ENCODE measurements at places on chromosomes 2 and 18.

DNA sequence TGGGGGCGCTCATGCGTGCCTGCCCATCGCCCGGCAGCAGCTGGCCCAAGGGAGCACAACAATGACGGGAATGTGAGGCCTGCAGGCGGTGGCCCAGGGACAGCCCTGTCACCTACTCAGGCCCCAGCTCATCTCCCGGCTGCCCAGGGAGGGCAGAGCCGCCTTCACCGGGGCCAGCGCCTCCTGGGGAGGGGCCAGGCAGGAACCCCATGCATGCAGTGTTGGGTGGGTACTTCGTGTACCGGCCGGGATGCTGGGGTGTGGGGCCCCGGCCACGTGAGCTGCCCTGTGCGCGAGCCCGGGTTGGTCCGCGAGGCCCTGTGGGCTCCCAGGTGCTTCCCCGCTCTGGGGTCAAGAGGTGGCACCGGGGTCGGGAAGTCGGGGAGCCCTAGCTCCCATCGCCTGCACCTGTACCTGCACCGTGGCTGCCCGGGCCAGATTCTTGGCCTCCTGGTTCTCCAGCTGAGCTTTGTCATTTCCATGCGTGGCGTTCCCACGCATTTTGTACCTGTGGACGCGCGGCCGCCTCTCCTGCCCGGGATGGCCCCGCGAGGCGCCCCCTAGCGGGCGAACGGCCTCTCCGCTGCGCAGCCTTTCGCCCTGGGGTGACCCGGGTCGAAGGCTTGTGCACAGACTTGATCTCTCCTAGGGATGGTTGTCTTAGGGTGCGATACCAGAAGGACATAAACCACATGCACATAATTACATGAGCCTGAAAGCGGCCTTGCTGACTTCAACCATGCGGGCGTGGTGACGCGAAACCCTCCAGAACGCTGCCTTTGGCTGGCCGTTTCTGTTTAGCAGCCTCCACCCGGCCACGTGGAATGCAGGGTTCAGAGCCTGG, 950 bp downstream of the KLHL30 start:
- no peak for DNase-seq

GRCh38 chr2:140998577-140998976, 1132.2 kb downstream of the LRP1B start:
- no peak for DNase-seq

GRCh38 chr2:3649581-3649980, 8.4 kb upstream of the ALLC start:
- DNase-seq, result no peak

DNA sequence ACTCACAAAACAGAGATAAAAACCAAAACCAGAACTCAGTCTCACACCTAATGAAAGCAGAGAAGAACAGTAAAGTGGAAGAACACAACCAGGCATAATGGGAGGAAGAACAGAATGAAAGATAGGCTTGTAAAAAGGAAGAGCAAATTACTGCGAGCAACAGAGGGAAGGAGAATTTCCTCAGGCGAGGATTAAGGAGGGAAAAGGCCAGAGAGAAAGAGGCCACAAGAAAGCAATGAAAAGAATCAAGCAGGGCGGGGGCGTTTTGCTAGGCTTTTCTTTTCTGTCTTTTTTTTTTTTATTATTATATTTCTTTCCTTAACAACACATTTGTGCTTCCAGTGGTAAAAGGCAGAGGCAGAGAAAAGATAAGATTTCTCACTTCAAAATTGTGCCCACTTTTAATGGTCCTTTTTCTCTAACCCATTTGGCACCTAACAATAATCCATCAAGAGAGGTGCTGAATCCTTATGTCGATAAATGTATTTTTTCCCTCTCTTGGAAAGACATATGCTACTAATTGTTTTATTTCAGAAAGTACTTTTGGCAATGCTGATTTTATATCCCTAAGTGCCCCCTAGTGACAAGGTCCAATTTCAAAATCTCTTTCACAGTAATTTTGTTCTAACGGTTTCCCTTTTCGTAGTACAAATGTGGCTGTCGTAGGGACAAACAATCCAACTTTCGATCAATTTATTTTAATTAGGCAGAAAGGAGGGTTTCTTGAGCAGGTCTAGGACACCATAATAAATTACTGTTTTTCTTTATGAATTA, 138.7 kb upstream of the AQP4 start:
- no peak for DNase-seq

DNA sequence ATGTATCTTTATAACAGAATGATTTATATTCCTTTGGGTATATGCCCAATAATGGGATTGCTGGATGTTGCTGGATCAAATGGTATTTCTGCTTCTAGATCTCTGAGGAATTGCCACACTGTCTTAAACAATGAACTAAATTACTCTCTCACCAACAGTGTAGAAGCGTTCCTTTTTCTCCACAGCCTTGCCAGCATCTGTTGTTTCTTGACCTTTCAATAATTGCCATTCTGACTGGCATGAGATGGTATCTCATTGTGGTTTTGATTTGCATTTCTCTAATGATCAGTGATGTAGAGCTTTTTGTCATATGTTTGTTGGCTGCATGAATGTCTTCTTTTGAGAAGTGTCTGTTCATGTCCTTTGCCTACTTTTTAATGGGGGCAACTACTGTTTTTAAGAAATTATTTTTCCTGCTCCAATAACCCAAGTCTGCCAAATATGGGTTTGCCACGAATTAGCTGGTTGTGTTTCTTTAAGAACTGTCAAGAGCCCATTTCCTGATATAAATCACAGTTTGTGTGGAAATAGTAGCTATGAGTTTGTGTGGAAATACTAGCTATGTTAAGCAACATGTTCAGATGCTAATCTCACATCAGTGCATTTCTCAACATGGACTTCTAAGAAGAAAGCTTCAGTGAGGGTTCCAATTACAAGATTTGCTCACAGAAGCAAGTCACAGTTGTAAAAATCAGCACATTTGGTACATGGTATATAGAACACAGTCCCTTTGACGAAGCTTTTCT, 259.4 kb downstream of the ANAPC1 start:
- DNase-seq, result no peak
